Suprapubic skin (tissue), 4 donors: ENCODE measurements at places on chromosomes 11 and 22. TPM values are rescaled to one million over a fixed set of nuclear protein-coding genes. Genes with fewer than 3 reads are reported as not detected.

GRCh38 chr11:27002838-27003237, 8.9 kb downstream of the FIBIN start:
- DNase-seq, result no peak

- DNase-seq, result no peak
These were observed 139.4 kb downstream of the TEAD1 start for GRCh38 chr11:12813371-12814225.

DNA sequence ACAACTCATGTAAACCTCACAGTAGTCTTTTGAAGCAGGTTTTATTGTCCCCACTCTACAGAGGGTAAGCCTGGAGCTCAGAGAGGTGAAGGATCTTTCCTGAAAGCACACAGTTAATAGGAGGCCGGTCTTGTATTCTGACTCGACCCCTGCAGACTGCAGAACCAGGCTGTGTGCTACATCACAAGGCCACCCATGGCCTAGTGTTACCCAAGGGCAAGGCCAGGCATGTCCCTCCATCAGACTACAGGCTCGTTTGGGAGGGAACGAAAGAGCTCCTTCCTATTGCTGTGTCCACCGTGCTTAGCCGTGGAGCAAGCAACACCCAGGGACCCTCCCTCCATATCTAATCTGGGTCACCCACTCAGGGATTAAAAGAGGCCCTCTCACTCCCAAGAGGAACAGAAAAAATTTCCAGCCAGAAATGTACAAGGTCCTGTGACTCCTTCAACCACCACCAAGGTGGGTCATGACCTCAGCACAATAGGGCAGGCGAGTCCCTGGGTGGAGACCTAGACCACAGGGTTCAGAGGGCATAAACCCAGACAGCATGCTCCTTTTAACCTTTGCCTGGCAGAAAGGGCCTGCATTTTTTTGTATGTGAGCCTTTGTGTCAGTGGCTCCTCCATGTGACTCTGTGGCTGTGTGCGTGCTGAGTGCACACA, 6.3 kb upstream of the SMIM35 start:
- DNase-seq, result no peak

DNA sequence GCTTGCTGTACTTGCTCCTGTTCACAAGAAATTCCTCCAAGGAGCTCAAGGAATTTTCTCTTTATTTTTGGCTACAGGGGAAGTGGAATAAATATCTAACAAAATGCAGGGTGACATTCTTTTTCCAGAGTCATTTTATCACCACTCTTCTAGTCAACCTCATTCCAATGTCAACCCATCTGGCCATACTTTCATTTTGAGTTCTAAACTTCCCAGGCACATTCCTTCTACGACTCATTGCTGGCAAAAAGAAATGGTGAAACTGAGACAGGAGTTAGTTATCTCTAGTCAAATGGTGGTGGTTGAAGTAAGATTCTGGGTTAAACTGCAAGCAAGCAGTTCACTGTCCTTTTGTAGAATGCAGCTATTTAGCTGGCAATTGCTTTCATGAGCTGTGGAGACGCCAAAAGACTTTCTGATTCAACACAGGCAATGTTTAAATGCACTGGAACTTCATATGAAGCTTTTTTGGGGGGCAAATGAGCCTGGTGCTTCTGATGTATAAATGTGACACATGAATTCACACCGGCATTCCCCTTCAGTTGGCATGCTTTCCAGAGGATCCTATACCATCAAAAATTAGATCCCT, 304.6 kb downstream of the CADM1 start:
- no peak for DNase-seq

DNA sequence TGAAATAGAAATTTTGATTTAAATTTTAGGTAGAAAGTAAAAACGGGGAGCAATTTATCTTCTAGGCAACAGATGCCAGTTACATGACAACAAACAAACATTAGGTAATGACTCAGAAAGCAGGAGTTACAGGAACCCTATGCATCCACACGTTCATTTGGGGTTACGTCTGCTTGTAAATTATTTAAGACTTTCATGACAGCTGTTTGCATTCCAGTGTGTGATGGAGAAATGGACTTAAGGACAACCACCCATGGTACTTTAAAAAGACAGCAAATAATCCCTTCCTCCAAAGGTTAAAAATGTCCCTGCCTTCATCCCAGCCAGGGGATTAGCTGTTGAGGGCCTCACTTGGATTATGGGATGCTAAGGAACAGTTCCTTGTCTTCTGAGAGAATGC, 11.8 kb downstream of the E2F8 start:
- DNase-seq, result no peak

DNA sequence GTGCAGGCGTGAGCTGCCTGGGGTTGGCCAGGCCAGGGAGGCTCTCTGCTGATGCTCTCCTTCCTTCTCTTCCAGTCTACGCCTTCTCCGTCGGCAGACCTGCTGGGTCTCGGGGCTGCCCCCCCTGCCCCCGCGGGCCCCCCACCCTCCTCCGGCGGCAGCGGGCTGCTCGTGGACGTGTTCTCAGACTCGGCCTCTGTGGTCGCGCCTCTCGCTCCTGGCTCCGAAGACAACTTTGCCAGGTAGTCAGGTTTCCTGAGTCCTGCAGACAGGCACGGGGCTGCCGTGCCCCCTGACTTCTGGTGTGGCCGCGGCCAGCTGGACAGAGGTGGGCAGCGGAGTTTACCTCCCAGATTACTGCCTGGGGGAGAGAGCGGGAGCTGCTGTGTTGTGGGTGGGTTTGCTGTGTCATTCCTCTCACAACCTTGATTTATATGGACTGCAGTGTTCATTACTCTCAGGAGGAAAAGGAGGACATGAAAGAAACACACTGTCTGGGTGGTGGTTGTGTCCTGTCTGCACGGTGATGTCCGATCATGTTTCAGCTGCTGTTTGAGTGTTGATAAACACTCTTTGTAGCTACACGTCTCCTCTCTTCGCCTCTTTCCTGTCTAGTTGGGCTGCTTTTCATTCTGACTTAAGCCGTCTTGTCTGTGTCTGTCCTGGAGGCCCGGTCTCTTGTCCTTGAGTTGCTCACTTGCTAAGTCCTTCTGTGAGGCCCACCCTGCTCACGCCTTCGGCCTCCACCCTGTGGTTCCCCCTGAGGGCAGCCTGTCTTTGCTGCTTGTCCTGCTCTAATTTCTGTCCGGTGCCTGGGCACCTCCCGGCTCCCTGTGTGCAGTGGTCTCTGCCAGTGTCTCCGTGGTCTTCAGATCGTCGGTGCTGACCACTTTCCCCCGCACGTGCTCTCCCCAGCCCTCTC, 35.9 kb downstream of the MUC6 start:
- no peak for DNase-seq

GRCh38 chr22:39007177-39007576, 6.9 kb upstream of the APOBEC3C start:
- DNase-seq, result no peak

- peak; percentile 54 for DNase-seq
These were observed 18.3 kb upstream of the MUC5B start for GRCh38 chr11:1204381-1205101.

DNA sequence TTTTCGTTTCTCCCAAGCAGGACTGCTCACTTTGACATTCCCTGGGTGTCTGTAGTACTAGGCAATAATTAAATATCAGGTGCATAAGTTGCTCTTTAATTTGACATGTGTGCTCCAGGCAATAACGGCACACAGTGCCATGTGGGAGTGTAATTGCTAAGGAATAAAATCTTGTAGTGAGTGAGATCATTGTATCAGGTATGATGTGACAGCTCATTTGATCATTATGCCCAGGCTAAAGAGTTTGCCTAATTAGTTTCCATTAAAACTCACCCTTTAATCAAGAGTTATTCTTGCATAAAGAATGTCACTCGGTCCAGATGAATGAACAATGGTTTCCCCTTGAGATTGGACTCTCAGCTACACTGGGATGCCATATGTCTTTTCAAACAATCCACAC, 220.0 kb downstream of the INSC start:
- no peak for DNase-seq

- no peak for DNase-seq
These were observed 14.5 kb downstream of the USP2 start for GRCh38 chr11:119366690-119367620.

DNA sequence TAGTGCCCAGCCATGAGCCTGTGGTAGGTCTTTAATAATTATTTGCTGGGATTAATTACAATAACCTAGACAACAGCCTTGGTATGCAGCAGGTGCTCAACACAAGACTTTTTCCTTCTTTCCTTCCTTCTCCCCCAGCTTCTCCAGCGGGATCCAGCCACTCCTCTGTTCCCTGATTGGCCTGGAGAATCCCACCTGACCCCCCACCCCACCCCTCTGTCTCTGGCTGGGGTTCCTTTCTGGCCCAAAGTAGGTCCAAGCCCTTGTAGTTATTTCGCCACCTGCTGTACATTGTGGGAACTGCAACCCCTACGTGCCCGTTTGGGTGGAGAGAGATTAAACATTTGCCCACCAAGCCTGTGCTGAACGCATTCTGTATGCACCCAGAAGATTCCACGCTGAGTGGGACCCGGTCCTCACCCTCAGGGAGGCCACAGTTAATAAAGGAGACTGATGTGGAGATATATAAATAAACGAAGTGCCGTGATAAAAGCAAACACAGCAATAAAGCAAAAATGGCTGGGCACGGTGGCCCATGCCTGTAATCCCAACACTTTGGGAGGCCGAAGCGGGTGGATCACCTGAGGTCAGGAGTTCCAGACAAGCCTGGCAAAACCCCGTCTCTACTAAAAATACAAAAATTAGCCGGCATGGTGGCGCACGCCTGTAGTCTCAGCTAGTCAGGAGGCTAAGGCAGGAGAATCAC, 32.1 kb upstream of the DGKZ start:
- DNase-seq, result peak; percentile 84

The JAML gene
- total RNA-seq, result 4.9 TPM
